Esophagus (tissue), 2 donors: ENCODE measurements at places on chromosomes 12 and 14. TPM values are rescaled to one million over a fixed set of nuclear protein-coding genes. Genes with fewer than 3 reads are reported as not detected.

ABCD4 gene
- polyA plus RNA-seq = 38.4 TPM

POLR3B gene
- polyA plus RNA-seq = 6.6 TPM

TROAP gene
- polyA plus RNA-seq = 23.6 TPM

KLHDC1 gene
- polyA plus RNA-seq = 2.3 TPM

DHRS4L2 gene
- 43.5 TPM for polyA plus RNA-seq

AJUBA gene
- 19.7 TPM for polyA plus RNA-seq

TAS2R20 gene
- polyA plus RNA-seq = 0.07 TPM

OR6C1 gene
- not detected for polyA plus RNA-seq

MYL2 gene
- 0.92 TPM for polyA plus RNA-seq

KRT2 gene
- polyA plus RNA-seq = 0.09 TPM

LUM gene
- polyA plus RNA-seq = 2.7 TPM

COL2A1 gene
- polyA plus RNA-seq = 0.01 TPM
